ENCODE measurements at places on chromosomes 2 and 18.

DNA sequence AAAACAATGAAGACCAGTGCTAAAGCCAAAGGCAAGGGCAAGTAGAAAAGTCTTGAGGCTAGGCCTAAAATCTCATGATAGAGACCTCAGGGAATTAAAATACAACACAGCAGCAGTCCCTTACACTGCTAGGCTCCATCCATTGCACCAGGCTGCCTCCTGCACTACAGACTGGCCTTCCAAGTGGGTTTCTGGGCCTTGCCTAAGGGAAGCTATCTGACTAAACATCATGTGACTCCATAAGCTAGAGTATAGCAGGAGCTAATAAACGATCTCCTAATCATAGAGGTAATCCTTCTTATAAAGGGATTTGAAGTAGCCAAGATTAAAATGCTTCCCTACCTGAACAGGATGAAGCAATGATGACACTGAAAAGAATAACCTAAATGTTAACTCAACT lies 77.6 kb upstream of the NFU1 start:
- no peaks in the 10 kb centered on the region for H3K27me3 ChIP-seq
- peaks cover 19% of the 10 kb centered on the region for H3K36me3 ChIP-seq
- no peak for DNase-seq
- H3K27ac ChIP-seq: no peak overlapping the region

- peaks cover 37% of the 10 kb centered on the region for H3K27me3 ChIP-seq
- no peak overlapping the region for H3K27ac ChIP-seq
- H3K4me3 ChIP-seq: peak overlapping the region; percentile 21
- no peaks in the 10 kb centered on the region for H3K36me3 ChIP-seq
- DNase-seq: peak; percentile 30
- no peaks in the 10 kb centered on the region for H3K4me1 ChIP-seq
Measured at GRCh38 chr2:130252880-130253645, 54.8 kb upstream of the TUBA3E start.

GRCh38 chr18:33291539-33291938 lies 149.0 kb downstream of the CCDC178 start:
- H3K27ac ChIP-seq: no peak overlapping the region
- no peaks in the 10 kb centered on the region for H3K36me3 ChIP-seq
- no peak overlapping the region for H3K4me3 ChIP-seq
- DNase-seq: no peak
- no peaks in the 10 kb centered on the region for H3K27me3 ChIP-seq
- no peaks in the 10 kb centered on the region for H3K4me1 ChIP-seq

DNA sequence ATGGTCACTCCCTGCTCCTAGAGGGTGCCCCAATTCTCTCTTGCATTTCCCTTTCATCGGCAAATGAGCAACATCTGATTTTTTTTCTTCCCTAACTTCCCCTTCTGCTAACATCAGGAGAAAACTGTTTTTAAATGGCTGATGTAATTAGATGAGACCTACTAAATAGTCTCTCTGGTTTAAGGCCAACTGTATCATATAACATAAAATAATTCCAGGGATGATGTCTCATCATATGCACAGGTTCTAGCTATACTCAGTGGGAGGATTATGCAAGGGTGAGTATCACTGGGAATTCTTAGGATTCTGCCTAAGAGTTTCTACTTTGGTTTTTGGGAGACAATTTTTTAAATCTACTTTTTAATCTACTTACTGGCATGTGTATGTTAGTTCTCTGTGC lies 193.4 kb downstream of the PARD3B start:
- no peak overlapping the region for H3K4me3 ChIP-seq
- H3K27me3 ChIP-seq: no peaks in the 10 kb centered on the region
- no peak for DNase-seq
- H3K4me1 ChIP-seq: no peaks in the 10 kb centered on the region
- H3K36me3 ChIP-seq: no peaks in the 10 kb centered on the region

Data from K562 (cell line).